Stimulated activated CD4-positive, alpha-beta T cell treated with anti-CD3 and anti-CD28 coated beads, Interleukin-1b, Interleukin-23, amount 100 ng/mL, for 1 hour (primary cell): ENCODE measurements at places on chromosomes 4 and X.

- no peak for DNase-seq
These were observed 33.4 kb downstream of the ANXA3 start for GRCh38 chr4:78584863-78585547.

DNA sequence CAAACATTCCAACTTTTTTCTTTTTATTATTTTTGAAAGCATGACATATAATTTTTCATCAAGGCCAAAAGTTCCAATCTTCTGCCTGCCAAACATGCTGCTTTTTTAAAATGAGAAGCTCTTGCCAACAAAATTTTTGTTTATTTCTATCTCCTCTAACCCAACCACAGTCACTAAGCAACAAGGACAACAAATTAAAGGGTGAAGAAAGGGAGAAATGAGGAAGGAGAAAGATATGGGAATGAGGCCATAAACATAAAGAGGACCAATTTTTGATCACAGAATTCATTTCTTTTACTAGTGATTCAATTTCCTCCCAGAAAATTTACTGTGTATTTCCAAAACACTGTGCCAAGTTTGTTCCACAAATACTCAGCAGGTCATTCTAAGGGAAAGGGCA is 537.0 kb upstream of the DIAPH2 start:
- no peak for DNase-seq

- no peak for DNase-seq
These were observed 28.2 kb upstream of the HUWE1 start for GRCh38 chrX:53714580-53715345.

DNA sequence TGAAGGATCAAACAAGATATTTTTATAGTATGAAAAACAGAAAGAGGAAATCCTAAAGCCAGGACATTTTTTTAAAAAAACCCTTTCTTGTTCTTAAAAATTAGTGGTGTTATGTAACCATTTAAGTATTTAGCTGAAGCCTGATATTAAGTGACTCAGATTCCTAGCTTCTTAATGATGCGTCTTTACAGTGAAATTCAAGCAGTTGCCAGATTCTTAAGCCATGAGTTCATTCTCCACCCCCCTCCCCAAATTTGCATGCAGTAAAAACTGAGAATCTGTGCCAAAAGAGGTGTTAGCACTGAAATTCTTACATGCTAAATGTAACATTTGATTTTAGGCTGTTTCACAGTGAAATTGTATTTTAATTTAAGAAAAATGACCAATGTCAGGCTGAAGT is 180.8 kb downstream of the RAPGEF2 start:
- DNase-seq = no peak

- no peak for DNase-seq
These were observed 1.6 kb upstream of the ARMCX6 start for GRCh38 chrX:101619364-101619763.

- no peak for DNase-seq
These were observed 255.4 kb downstream of the TLL1 start for GRCh38 chr4:166128403-166128802.
